ENCODE measurements at places on chromosomes 3 and 15.

GRCh38 chr3:168591587-168591986, 495.9 kb upstream of the GOLIM4 start:
- DNase-seq: no peak

- no peak for DNase-seq
Measured at GRCh38 chr15:81024265-81024872, 23.6 kb downstream of the TLNRD1 start.

DNA sequence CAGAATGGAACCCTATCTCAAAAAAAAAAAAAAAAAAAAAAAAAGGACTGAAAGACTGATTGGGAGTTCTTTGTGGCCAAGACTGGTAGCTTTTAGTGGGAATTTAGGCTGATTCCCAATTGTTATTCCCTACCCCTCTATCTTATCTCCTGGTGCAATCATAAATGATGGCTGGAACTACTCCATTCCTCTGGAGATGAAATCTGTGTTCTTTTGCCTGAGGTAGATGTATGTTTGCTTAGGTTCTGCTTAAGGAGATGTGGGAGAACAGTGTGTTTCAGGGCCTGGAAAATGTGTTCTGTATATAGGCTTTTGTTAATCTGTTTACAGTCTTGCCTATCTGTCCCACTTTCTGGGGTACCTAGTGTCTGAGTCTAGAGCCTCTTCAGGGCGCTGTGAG, 19.5 kb downstream of the UBE2Q2 start:
- no peak for DNase-seq

- DNase-seq: no peak
Measured at GRCh38 chr15:85534031-85534430, 153.6 kb downstream of the AKAP13 start.

DNA sequence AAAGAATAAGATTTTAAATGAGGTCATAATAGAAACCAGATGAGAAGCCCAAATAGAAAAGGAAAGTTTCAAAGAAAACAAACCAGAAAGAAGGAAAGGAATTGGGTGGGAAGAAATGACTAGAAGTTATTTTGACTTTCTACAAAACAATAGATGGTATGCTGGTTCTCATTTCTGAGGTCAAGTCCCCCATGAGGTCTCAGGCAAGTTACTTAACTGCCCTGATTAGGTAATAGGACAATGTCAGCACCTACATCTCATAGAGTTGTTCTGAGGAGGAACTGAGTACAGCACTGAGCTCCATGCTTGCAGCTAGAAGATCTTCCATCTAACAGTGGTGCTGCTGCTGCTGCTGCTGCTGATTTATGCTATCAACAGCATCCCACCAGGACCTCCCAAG, 185.9 kb downstream of the ERC2 start:
- no peak for DNase-seq

DNA sequence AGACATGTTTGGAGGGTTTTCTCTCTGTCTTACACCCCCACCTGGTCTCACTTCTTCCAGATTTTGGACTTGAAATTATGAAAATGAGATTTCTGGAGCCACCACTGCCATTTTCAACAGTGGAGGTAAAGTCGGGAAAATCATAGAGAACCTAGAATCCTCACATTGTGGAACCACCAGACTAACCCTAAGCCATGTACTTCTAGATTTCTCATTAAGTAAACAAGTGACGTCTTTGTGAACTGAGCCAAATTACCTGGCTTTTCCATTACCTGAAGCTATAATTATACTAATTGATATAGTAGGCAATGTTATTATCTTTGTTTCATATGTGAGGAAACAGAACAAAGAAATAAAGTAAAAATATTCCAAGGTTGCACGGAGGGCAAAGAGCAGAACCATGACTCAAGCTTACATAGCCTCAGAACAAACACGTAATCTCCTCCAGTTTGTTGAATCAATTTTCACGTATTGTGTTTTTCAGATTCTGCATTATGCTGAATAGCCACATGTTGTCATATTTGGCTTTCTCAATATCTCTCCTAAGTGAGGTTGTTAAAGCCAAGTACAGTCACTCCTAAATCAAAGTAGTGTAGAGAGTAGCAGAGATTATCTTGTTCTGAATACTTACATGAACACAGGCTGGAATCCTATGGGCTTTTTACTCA, 101.3 kb upstream of the CMC1 start:
- peak; percentile 73 for DNase-seq

GRCh38 chr15:91302588-91303439, 202.8 kb downstream of the SV2B start:
- peak; percentile 45 for DNase-seq

GRCh38 chr3:158701420-158702065, 29.1 kb upstream of the LXN start:
- no peak for DNase-seq

DNA sequence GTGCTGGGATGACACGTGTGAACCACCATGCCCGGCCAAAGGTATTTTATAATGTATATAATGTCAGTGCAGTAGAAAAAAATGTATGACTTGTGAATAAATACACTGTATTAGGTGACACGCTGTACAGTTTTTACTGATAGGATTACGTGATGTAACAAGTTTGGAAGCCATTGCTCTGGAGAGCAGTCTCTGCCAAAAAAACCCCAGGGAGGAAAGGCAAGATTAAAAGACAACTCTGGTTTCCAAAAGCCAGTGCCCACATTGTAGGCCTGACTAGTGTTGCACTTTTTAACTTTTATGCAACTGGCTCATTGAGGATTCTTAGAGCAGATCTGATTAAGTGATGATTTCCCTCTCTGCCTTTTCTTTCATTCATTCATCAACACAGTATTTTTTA, 62.0 kb upstream of the SLC2A2 start:
- no peak for DNase-seq

DNA sequence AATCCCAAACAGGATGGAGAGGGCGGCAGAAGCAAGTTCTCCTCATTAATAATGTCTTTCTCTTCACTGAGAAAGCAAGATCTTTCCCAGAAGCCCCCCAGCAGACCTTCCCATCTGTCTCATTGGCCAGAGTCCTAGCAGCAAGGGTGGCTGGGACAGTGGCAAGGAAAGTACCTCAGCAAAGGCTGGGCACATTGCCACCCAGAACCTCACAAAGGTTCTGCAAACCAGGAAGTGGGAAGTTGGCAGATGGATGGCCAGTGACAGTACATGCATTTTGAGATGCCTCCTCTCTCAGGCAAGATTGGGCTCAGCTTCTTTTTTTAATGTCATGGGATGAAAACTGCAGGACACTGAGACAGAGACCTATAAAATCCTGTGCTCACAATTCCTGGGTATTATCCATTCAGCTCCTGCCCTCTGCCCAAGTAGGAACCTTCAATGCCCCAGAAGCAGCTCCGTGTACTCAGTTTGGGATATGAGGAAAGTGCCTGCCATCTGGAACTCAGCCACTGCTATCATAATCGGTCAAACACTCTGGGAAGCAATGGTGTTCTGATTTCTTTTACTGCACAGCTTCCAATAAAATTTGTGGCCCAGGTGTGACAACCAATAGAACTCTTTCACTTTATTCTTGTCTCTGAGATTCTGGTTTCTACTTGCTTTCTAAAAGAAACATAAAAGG, 25.5 kb downstream of the DPH3 start:
- no peak for DNase-seq

- no peak for DNase-seq
Measured at GRCh38 chr3:119352034-119352609, 57.9 kb downstream of the ARHGAP31 start.

- no peak for DNase-seq
Measured at GRCh38 chr3:124815781-124816180, 71.4 kb downstream of the ITGB5 start.

- no peak for DNase-seq
Measured at GRCh38 chr3:52920841-52921240, 23.5 kb upstream of the STIMATE start.

DNA sequence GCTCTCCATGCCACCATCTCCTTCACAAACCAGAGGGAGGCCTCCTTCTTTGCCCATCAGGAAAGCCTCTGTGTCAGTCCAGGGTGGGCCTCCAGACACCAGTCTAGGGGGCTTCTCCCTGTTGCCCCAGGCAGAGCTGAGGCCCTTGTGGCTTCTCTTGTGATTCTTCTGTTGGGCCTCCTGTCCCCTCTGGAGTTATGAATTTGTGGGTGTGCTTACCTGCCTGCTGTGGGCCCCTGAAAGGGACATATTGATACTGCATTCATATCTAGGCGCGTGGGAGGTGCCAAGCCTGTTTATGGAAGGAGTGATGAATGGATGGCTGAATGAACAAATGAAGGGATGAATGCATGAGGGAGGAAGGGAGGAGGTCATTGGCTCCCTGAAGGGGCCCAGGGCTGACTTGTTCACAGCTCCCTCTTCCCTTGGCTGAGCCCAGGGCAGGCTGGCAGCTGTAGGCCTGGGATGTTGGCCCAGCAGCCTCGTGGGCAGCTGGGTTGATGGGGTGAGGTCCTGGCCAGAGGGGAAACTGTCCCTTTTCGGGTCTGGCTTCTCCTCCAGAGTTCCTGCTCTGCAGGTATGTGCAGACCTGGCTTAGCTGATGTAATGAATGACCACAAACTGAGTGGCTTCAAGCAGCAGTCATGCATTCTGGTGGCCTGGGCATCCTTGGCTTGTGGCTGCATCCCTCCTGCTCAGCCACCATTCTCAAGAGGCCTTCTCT, 195.4 kb downstream of the GOLGA6L6 start:
- DNase-seq: no peak

DNA sequence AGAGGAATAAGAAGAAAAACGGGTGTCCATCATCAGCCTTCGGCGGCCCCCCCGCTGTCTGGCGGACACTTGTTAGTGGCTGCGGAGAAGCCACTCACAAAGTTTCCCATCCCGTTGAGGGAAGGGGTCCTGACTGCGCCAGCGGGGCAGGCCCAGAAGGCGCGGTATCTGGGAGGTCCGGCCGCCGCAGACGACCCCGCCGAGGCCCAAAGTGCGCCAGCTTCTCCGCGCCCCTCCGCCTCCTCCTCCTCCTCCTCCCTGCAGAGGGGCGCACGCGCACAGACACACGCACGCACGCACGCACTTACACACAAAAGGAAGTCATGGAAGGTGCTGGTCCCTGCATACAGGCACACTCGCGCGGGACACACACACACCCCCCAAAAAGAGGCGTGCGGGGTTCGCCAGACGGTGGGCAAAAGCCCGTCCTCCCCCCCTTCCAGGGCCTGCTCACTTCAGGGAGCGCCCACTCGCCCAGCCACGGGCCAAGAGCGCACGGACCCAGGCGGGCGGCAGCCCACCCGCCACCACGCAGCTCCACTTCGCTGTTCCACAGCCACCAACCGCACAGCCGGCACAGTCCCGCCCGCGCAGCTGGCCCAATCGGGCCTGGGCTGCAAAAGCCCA, 18.0 kb downstream of the ZNF148 start:
- peak; percentile 58 for DNase-seq

DNA sequence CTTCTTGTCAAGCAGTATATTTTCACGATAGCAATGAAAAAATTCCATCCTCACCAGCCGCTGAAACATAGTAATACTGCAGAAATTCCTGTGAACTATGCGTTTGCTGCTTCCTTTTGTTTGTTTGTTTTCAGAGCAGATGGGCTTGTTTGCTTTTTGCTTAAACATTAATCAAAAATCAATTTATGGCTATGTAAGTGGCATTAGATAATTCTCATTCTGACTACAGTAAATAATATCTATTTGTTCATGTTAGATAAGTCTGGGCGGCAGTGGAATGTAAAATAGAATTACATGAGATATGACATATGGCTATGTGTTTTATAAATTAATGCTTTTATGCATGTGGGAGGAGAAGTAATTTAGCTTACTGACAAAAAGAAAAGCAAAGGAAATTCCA, 163.7 kb downstream of the PGPEP1L start:
- DNase-seq: peak; percentile 83

GRCh38 chr3:15630646-15631350, 29.3 kb downstream of the BTD start:
- DNase-seq: no peak
